GM19239 (cell line): ENCODE measurements at places on chromosomes 4 and X.

- DNase-seq: no peak
Observed at GRCh38 chrX:40154853-40155588, 57.3 kb upstream of the BCOR start.

DNA sequence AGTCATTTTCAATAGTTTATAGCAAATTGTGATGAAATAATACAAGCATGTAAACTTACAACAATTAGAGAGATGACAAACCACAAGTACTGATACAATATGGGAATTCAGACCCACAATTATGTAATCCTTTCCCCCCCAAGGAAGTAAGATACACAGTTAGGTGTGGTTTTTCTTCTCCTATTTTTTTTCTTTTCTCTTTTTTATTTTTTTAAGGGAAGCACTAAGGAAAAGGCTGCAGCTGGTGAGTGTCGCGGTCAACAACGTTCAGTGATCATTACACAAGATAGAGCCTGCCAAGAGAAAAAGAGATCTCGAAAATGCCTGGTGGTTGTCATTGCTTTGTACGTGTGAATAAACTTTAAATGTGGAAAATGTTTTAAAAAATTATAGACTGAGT is 9.8 kb downstream of the NDNF start:
- DNase-seq: no peak

GRCh38 chr4:133081246-133081645 is 67.8 kb upstream of the PCDH10 start:
- DNase-seq: no peak

DNA sequence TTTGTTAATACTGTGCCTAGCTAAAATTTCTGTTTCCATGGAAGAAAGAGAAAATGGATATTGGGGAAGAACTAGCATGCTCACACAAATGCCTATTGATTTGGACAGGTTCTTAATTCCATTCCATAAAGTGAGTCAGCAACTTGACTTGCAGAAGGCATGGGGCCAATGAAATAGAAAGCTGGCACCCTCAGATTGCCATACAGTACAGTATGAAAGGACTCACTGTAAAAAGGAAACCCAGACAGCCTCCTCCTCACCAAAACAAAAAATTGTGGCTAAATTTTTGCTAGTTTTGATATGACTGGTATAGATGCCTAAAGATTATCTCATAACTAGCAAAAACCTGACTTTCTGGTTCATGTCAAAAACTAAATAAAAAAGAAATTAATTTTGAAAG is 11.2 kb upstream of the TAB3 start:
- no peak for DNase-seq
